ENCODE measurements at places on chromosomes 12 and 14.

GRCh38 chr12:9973949-9974348 is 2.7 kb downstream of the CLEC12A start:
- DNase-seq = no peak

DNA sequence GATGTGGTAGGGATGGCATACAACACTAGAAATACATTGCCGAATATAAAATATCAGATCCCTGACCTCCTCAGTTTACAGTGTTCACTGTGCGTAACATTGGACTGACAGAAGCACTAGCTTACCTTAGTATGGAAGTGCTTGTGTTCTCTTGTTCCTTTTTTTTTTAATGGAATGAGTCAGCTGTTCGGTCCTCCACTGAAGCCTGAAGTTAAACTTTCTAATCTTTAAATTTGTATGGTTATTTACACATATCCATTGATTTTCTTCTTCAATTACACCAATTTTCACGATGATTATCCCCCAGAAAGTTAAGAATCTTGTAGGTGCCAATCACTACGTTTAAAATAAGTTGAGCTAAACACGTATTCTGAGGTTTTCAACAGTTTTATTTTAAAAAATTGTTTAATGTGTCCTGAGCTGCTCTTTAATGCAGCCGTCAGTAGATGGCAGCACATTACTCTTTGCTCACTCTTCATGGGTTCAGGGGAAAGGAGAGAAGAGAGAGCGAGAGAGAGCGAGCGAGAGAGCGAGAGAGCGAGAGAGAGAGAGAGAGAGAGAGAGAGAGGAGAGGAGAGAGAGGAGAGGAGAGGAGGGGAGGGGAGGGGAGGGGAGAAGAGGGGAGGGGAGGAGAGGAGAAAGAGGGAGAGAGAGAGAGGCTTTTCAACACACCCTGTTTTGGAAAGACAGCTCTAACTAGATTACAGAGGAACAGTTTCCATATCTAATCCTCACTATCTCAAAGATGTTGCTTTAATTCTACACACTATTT is 134.7 kb upstream of the SCAF11 start:
- peak; percentile 87 for DNase-seq

GRCh38 chr12:30041096-30041495 is 257.4 kb upstream of the TMTC1 start:
- no peak for DNase-seq

DNA sequence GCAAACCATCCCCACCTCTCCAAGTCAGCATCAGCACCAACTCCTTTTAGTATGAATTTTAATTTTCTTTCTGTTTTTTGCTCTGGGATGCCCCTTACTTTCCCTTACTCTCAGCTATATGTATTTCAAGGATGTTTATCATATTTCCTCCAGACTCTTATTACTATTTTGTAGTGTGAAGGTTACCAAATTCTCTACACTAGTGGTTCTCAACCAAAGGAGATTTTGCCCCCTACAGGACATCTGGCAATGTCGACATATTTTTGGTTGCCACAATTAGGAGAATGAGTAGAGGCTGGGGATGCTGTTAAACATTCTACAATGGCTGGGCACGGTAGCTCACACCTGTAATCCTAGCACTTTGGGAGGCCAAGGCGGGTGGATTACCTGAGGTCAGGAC is 29.1 kb upstream of the SOS2 start:
- DNase-seq = peak; percentile 52

- no peak for DNase-seq
Observed at GRCh38 chr12:116881325-116881876, at the start of gene HRK. Gene HRK, minus strand, starts transcription at chr12:116881441. Its CDS starts 134 bp downstream, at chr12:116881307.

- DNase-seq = no peak
Observed at GRCh38 chr12:18419311-18419710, 158.0 kb downstream of the PIK3C2G start.

- DNase-seq = peak; percentile 80
Observed at GRCh38 chr12:68636268-68636667, 25.6 kb downstream of the RAP1B start.

- DNase-seq = peak; percentile 56
Observed at GRCh38 chr14:59464486-59465315, 479 bp downstream of the GPR135 start.

- no peak for DNase-seq
Observed at GRCh38 chr12:1880153-1880845, 38.2 kb downstream of the CACNA2D4 start.

DNA sequence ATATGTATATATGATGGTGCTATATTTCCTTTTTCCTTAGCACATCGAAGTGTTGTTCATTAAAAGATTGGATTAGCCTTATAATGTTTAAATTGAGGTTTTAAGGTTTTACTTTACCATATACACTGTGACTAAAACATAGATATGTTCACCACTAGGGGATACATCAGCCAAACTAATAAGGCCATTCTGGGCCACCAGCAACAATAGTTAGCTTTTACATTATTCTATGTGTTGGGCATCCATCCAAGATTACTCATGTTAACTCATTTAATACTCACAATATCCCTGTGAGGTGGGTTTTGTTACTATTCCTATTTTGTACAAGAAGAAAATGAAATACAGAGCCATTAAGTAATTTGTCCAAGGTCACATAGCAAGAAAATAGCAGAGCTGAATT is 202.6 kb upstream of the AVPR1A start:
- DNase-seq = peak; percentile 2

- no peak for DNase-seq
Observed at GRCh38 chr12:5399266-5399665, 32.6 kb upstream of the NTF3 start.

GRCh38 chr14:46999661-47000060 is 348.1 kb upstream of the RPL10L start:
- no peak for DNase-seq

DNA sequence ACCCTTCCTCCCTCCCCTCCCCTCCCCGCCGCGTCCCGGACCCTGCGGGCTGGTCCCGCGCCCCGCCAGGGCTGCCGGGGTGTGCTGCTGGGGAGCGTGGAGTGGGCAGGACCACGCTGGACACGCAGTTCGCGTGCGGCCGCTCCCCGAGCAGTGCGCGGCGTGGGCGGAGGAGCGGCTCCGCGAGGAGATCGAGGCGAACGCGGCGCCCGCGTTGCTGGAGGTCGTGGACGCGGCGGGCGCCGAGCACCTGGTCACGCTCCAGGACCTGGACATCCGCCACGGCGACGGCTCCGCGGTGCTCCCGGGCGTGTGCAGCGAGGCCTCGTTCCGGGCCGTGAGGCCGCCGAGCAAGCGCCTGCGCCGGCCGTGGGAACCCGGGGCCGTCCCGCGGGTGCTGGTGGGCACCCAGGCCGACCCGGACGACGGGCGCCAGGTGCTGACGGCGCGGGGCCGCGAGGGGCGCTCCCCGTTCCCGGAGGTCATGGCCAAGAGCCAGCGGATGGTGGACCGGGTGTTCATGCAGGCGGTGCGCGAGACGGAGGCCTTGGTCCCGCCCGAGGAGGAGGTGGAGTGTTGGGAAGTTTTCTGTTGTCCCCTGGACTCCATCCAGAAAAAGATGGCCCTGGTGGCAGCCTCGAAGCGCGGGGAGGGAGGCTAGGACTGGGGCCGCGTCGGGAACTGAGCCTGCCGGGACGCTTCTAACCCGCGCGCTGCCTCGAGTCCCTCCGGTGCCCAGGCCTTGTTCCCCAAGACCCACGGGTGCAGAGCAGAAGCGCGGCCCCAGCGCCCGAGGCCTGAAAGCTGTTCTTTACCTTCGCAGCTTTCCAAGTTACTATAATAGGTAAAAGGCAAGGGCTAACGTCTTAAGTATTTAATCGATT is 54.7 kb upstream of the EIF5 start:
- DNase-seq = no peak

DNA sequence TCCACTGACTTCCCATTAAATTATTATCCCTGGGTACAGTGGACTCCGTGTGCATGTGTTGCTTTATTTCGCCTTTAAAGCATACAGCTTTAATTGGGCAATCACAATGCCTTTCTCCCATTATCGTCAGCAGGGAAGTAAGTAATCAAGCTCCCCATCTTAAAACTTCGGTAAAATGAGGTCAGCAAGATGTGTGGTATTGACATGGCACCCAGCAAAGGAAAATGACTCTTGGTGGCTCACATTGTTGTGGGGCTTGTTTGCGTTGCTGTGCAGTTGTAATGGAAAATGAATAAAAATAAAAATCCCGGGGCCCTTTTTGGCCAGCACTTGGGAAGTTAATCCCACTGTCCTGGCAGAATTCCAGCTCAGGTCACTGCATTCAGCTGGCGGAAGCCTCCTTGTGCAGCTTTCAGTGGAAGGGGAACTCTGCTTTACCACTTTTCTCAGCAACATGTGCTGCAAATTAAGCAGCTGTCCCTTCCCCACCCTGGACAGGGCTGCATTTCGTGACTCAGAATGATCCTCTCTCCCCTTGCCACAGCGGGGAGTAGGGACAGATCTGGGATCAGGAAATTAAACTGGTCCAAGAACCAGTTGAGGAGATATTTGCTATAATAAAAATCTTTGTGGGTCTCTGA is 13.9 kb upstream of the ATP2A2 start:
- DNase-seq = peak; percentile 74

- no peak for DNase-seq
Observed at GRCh38 chr12:110266381-110266960, 14.6 kb upstream of the ATP2A2 start.

GRCh38 chr12:92519284-92519683 is 183.5 kb upstream of the PLEKHG7 start:
- DNase-seq = no peak

- peak; percentile 70 for DNase-seq
Observed at GRCh38 chr12:10140001-10140400, 10.0 kb upstream of the CLEC7A start.

GRCh38 chr14:22147716-22148115 is 441.3 kb downstream of the DAD1 start:
- no peak for DNase-seq

DNA sequence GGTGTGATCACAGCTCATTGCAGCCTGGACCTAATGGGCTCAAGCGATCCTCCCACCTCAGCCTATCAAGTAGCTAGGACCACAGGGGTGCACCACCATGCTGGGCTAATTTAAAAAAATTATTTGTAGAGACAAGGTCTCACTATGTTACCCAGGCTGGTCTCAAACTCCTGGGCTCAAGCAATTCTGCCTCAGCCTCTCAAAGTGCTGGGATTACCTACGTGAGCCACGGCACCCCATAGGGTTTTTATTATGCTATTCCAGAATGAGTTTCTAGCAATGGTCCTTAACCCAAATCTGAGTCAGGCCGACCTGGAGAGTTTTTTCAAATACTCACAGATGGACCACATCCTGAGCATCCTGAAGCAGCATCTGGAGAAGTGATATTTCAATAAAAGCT is 159.8 kb downstream of the CPNE8 start:
- DNase-seq = no peak

- DNase-seq = no peak
Observed at GRCh38 chr12:102876883-102877282, 40.2 kb downstream of the PAH start.

DNA sequence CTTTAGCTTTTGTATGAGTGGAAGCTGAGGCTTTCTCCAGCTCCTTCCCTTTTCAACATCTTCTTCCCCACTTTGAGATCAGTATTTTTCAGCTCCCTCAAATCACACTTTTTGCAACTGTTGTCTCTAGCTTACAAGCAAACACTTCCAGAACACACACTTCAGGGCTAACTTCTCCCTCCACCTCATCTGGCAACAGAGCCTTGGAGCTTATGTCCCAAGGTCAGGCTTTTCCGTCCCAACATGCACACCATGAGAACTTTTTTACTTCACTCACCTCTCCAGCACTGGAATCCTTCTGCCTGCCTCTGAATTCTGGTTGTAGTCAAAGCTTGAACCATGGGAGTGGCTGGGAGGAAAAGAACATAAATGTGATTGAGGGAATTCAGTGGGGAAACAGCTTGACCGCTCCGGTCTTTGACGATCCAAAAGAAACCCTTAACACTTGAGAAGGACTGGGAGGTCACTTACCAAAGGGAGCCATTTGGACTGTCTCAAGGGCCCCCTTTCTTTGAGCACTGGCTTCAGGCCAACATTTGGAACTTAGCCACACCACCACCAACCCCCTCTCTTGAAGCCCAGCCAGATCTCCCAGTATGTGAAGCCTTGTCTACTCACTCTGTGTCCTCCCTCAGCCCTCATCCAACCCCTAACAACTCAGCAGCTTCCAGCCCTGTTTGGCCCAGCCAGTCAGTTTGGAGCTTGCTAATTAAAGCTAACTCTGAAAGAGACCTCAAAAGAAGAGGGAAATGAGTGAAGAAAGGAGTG is 3.9 kb upstream of the BLOC1S1 start:
- no peak for DNase-seq

- no peak for DNase-seq
Observed at GRCh38 chr12:56234746-56235436, 5.0 kb downstream of the SLC39A5 start.

- no peak for DNase-seq
Observed at GRCh38 chr14:88322504-88323085, 474 bp downstream of the KCNK10 start.

GRCh38 chr12:1919284-1919683 is 832 bp upstream of the CACNA2D4 start:
- no peak for DNase-seq

GRCh38 chr12:18564306-18564705 is 173.5 kb downstream of the PLCZ1 start:
- DNase-seq = no peak

GRCh38 chr14:34044373-34044637 is 93.4 kb upstream of the EGLN3 start:
- no peak for DNase-seq

DNA sequence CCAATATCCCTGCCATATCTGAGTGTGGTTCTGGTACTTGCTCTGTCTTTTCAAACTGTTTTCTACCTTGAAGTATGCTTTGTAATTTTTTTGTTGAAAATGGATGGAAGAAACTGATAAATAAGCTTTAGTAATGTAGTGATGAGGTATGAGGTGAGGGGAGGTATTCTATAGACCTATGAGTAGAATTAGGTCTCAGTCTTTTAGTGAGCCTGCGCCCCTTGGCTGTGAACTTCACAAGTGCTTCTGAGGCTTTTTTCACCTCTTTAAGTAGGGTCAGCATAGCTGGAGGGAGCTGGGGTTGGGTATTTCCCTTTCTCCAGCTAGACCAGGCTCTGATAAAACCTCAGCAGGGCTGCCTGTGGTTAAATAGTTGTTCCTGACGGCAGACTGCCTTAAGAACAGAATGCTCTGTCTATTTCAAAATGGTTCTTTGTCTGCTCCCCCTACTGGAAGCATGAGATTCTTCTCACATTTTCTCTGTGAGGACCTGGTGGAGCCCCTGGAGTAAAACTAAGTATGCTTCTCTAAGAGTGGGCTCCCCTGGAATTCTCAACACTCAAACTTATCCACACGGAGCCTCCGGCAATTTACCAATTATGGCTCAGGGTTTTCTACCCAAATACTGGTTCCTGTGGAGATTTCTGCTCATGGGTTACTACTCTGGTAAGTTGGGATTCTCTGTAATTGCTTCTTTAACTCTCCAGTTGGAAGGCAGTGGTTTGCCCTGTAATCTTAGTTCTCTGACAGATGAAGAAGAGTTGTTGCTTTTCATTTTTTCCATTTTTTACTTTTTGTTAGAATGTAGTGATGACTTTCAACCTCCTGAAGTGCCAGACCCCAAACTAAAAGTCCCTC is 13.1 kb downstream of the KRT5 start:
- peak; percentile 65 for DNase-seq

GRCh38 chr14:96962337-96962736 is 165.2 kb downstream of the VRK1 start:
- no peak for DNase-seq

DNA sequence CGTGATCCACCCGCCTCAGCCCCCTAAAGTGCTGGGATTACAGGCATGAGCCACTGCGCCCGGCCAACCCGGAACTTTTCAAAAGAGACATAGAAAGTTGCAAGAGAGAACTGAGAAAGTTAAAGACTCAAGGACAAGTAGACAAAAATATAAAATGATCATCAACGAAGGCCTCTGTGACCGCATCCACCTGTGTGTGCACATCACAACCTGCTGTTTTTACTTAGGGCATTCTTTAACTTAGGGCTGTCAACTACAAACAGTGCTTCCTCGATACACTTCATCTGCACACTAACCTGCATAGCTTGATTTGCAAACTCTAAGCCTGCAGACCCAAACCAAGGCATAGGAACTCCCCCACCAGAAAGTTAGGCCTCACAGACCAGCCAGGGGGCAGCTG is 14.8 kb downstream of the P2RX2 start:
- no peak for DNase-seq

Data from IMR-90 (cell line).